ENCODE measurements at places on chromosomes 5 and 9.

DNA sequence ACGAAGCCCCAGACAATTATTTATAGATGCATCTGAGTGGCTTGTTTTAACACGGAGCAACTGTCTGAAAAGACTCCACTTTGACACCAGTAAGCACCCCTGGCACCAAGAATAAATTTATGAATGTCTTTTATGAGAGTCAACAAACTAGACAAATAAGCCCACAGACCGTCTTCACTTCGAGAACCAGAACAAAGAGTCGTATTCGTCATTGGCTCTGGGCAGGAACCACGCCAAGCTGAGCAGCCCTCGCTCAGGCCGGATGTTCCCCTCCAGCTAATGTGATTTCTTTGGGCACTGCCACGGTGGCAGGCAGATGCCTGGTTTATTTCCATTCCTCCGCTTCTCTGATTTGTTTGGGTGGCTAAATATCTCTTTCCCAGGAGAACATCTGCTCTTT lies 91.9 kb upstream of the STC2 start:
- DNase-seq: peak; percentile 38

DNA sequence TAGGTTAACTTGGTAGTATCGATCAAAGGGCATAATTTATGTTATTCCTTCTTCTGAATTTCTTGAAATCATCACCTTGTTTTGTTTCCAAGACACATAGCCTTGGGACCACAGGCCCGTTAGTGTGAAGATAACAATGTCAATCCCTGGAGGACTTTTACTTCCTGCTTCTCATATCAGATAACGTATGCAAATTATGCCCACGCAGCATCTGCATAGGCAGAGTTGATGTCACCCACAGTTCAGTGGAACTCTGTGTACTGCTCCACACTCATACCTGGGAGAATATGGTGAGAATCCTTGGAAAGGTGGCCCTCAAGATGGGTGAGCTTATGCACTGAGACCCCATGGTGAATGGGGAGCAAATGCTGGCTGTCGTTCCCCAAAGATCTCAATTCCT lies 95.0 kb downstream of the CFAP90 start:
- no peak for DNase-seq

DNA sequence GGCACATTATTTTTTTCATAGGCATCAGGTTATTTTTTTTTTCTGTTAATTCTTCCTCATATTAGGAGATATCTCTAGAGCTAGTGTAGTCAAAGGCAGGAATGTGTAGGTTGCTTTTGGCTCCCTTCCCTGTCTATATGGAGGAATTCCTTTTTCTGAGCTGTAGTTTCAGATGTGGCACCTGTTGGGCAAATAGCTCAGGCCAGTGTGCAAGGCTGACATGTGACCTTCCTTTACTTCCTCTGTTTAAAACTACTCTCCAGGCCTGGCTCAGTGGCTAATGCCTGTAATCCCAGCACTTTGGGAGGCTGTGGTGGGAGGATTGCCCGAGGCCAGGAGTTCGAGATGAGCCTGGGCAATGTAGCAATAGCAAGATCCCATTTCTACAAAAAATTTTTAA lies 40.5 kb upstream of the KIAA1958 start:
- no peak for DNase-seq

DNA sequence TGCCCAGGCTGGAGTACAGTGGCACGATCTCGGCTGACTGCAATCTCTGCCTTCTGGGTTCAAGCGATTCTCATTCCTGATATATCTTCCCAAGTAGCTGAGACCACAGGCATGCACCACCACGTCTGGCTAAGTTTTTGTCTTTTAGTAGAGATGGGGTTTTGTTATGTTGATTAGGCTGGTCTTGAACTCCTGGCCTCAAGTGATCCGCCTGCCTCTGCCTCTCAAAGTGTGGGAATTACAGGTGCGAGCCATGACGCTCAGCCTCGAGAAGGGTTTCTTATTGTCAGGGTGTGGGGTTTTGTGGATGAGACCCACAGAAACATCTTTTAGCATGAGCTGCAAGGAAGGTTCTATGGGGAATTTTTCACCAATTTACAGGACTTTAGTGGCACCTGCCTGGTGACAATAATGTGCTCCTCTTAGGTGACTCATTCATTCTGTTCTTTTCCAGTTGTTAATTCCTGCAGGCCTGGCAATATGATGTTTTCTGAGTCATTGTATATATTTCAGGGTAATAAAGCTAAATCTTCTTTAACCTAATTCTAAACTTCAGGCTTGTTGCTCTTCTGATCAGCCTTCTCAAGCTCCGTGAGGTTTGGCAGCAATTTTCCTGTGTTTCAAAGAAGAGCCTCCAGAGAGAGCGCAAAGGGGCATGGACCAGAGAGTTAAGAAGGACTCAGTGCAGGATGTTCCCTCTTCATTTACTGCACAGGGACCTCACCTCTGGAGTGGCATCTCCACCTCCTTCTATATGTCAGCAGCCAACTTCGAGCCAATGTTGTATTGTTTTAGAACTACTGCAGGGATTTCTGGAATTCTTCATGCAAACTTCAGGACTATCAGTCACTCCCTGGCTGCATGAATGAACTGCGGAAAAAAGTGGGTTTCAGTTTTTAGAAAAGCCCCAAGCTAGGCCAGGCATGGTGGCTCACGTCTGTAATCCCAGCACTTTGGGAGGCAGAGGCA lies 77.8 kb upstream of the ZNF618 start:
- DNase-seq: no peak
